ENCODE measurements at places on chromosomes 3 and 15.

- DNase-seq, result no peak
These were observed 22.2 kb downstream of the MME start for GRCh38 chr3:155102329-155102728.

DNA sequence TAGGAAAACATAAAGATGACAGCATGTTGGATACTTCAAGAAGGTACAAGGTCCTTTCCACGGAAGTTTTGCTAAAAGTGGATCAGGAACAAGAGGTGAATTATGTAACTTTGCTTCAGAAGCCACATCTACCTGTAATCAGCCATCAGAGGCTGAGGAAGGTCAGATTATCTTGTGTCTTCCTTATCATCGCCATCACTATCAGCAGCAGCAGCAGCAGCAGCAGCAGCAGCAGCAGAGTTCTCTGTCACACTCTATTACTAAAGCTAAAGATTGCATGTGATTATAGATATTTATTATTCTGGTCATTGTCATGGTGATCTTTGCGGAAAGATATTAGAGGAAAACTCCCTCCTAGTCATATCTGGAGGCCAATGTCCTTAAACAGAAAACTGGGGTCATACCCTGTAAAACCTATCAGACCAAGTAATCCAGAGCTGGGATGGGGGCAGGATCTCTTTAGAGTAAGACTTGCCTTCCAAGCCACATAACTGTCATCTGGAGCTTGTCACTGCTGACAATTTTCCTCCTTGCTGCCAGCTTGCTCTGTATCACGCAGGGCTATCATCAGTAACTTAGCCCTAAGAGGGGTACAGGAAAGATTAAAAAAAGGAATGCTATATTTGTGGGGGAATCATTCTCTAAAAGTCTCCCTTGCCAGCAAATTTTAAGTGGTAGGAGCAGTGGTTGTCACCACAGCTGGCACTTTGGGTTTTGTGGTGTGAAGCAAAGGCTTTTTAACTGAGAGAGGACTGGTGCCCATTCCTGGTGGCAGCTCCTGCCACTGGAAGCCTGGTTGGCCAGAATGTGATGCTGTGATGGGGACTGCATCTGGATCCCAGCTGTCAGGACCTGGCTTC is 130.9 kb upstream of the RASGRP1 start:
- DNase-seq, result no peak

- DNase-seq, result no peak
These were observed 31.8 kb downstream of the TTC14 start for GRCh38 chr3:180633722-180634121.

DNA sequence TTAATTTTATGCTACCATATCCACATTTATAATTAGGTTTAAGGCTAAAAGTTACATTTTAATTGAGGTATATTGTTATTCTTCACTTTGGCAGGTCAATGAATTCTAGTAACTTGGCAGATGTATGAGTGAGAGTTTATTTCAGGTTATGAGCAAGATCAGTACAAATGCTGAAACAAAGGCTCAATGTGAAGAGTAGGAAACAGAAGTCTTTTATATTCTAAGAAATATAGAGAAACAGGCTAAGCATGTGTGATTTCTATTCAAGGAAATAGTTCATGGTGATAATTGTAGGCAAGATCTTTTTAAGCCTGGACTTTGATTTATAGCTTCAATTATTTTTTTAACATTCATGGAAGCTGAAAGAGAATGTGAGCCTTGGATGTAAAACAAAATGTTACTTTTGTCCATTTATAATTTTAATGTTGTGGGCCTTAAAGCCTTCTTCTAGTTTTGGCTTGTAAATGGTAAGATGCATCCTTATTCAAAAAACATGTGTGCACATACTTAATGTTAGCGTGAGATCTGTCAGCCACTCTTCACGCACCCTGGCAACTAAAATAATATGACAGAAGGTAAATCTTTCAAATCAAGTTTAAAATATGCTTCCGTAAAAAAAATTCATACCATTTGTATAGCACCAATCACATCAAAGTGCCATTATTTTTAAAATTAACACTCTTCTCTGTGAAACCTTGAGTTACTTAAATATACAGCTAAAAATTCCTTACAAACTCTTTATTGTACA is 22.8 kb upstream of the OSTN start:
- no peak for DNase-seq

DNA sequence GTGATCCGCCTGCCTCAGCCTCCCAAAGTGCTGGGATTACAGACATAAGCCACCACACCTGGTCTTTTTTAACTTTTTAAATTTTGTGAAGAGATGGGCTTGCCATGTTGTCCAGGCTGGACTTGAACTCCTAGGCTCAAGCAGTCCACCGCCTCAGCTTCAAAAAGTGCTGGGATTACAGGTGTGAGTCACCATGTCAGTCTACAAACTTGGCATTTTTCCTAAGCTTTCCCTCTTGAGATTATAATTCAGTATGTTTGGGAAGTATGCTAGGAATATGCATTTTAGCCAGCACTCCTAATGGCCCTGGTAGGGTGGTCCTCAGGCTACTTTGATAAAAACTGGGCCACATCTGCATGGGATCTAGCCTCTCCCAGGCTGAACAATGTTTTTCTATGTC is 4.4 kb downstream of the WDR73 start:
- DNase-seq, result no peak

- no peak for DNase-seq
These were observed 220.7 kb upstream of the SEMA6D start for GRCh38 chr15:47496343-47497185.

DNA sequence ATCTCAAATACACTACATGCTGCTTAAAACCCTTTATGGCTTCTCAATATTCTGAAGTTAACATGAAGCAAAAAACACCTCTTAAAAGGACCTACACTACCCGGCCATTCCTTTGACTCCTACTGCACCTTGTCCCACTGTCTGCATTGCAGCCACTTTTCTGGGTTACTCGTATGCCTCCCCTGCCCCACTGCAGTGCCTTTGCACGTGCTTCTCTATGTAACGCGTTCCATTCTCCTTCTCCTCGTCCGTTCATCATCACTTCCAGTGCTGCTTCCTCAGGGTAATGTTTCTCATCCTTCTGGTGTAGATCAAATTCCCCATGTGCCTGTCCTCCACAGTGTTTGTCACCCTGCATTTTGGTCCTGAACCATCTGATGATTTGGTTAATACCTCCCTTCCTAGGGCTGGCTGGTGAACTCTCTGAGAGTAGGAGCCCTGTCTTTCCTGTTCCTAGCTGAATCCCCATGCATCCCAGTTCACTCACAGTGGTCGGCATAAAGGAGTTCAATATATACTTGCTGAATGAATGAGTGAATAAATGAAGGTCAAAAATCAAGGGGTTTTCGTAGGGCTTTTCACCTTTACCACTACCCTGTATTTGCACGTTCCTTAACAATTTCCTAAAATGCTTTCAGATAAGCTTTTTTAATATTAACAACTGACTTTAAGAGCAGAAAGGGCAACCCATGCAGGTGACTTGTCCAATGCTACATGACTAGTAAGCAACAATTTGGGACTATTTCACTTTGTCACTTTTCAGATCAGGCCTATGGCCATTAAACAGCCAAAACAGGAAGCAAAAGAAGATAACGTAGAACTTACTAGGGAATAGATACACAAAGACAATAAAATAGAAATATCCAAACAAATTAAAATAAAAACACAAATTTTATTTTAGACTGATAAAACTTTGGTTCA is 2.4 kb upstream of the STT3B start:
- DNase-seq, result no peak

DNA sequence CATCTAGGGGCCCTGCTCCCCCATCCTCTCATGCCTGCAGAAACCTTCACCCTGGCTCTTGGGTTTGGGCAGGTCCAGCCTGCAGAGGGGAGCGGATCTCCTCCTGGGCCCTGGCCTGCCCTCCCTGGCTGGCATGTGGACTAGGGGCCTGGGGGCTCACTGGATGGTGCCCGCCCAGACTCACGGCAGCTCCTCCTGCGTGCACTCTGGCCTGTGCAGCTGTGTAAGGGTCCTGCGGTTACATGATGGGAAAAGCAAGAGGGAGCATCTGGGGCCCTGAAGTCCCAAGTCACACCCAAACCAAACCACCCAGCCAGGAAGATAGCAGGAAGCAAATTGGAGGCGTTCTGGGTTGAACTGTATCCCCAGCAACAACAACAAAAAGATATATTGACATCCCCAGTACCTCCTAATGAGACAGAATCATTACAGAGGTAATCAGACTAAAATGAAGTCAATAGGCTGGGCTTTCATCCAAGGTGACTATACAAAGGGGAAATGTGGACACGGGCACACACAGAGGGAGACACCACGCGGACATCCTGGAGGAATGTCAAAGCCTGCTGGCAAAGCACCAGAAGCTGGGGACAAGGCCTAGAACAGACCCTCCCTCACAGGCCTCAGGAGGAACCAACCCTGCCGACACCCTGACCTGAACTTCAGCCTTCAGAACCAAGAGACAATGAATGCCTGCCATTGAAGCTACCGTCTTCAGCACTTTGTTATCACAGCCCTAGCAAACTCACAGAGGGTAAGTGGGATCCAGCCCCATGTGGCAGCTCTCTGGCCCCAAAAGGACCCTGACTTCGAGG is 10.4 kb upstream of the CLK3 start:
- no peak for DNase-seq

GRCh38 chr3:60826511-60826910 is 424.7 kb downstream of the FHIT start:
- no peak for DNase-seq

GRCh38 chr3:148829926-148830325 is 2.3 kb downstream of the CPB1 start:
- DNase-seq, result no peak

DNA sequence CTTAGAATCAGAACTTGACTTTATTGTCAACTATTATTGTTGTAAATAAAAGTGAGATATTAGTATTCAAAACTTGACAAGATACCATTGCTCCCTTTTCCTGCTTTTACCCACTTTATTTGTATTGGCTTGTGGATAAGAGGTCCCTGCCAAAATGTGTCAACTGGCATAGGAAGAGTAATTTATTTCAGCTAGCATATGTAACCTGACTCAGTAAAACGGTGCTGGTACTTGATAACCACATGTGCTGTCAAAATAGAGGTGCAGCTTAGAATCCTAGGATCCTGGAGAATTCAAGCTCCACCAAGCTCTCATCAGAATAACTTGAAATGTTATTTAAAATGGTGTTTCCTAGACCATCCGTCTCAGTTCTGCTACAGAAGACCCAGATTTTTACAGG is 90.2 kb upstream of the TGFBR2 start:
- DNase-seq, result no peak

- DNase-seq, result no peak
These were observed 86.7 kb downstream of the TBC1D5 start for GRCh38 chr3:17655743-17656142.

DNA sequence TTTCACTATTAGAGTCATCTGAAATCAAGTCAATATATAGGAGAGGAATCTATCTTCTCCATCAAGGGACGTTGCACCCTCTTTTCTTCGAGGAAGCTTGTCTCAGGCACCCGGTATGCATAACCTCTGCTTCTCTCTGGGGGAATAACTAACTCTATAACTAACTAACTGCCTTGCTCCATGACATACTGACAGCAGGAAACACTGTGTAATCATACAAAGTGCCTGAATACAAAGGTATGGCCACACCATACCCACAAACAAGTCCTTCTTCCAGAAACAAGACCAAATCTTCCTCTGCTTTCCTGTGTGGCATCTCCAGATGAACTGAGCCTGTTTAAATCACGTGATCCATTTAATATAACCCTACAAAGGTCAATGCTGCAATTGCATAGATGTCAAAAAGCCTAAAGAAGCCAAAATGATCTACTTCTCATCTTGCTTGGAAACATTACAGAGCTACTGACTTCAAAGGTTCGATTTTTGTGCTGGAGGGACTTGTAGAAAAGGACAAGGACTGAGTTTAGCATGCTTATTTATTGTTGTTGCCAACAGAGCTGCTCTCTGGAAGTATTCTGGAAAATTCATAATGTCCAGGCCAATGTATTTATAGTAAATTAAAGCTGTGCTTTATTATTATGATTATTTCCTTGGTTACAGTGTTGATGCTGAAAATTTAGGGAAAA is 380.5 kb downstream of the FOXP1 start:
- DNase-seq, result no peak

- DNase-seq, result no peak
These were observed 218.6 kb downstream of the GREM1 start for GRCh38 chr15:32936283-32936918.

GRCh38 chr3:176850498-176850897 is 346.8 kb downstream of the TBL1XR1 start:
- no peak for DNase-seq

DNA sequence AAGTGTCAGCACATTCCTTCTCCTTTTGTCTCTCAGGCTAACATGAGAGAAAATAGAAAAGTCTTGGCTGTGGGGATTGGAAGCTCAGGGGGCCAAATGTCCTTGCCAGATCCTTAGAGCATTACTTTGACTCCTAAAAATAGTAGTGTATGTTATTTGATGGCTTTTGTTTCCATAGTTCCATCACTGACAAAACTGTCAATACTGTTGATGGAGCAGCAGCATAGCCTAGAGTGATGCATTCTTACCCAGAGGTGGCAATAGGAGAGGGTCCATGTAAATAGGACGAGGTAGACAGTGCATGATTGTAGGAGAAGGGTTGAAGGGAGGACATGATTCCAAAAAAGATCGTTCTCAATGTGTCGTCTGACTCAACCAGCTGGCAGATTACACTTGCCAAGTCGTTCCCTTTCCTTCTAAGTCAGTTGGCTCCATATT is 282.7 kb upstream of the TPRG1 start:
- DNase-seq, result no peak

DNA sequence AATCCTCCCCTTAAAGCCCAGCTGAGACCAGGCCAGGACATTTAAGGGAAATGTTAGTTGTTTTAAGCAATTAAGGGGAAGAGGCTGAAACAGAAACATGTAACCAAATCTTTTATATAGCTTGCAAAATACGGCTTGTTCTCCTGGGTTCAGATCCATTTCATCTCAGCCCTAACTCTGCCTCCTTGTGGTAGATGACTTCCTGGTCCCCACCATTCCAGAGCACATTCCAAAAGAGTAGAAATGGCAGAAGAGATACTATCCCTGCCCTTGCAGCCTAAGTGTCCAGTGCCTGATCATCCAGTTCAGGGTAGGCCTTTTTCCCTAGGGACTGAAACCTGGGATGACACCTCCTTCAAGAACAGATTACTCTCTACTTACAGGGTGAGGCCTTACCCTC is 266.2 kb upstream of the VEPH1 start:
- no peak for DNase-seq

GRCh38 chr15:68470049-68470742 is 38.2 kb upstream of the ITGA11 start:
- no peak for DNase-seq

DNA sequence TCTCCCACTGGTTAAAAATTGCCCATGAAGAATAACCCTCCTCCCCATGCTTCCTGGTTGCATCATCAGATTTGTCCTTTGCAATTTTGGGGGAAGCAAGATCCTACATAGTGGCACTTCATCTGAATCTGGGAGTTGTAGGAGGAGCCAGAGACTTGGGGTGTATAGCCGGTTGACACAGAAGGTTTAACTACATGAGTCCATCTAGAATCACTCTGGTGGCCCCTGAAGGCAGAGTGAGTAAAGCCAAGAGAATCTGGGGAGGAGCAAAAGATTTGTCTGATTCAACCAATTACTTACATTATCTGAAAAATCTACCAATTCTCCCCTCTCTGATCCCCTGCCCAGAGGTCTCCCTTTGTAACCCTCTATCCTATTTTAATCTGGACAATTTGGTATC is 50.1 kb downstream of the SYN2 start:
- DNase-seq, result no peak

Measured in uterus (tissue), 4 donors.